ENCODE measurements at places on chromosomes 7 and 10. TPM values are rescaled to one million over a fixed set of nuclear protein-coding genes. Genes with fewer than 3 reads are reported as not detected.

Gene IQUB
- 0.05 TPM for total RNA-seq

Gene FAM170B
- total RNA-seq, result not detected

Gene OR2A5
- not detected for total RNA-seq

Gene NRP1
- total RNA-seq, result 85.0 TPM

Gene TMEM196
- total RNA-seq, result not detected

Gene CTAGE15
- total RNA-seq, result not detected

Gene TLL2
- total RNA-seq, result 0.09 TPM

Gene TMEM229A
- not detected for total RNA-seq

Gene NKX6-2
- 0.27 TPM for total RNA-seq

Gene SHLD2
- total RNA-seq, result 23.9 TPM

Gene RAB18
- total RNA-seq, result 77.8 TPM

Gene REEP3
- total RNA-seq, result 17.9 TPM

Gene LEP
- not detected for total RNA-seq

Gene STEAP2
- total RNA-seq, result 4.7 TPM

Gene CYP26A1
- total RNA-seq, result 2.9 TPM

Gene KAZALD1
- total RNA-seq, result 2.7 TPM

Gene PCDH15
- total RNA-seq, result not detected

Gene NEUROD6
- total RNA-seq, result not detected

Gene WDFY4
- total RNA-seq, result not detected

Gene CHST3
- total RNA-seq, result 43.0 TPM

Gene GPR146
- 1.9 TPM for total RNA-seq

Gene TMEM26
- total RNA-seq, result 0.07 TPM

Gene DENND2A
- 0.38 TPM for total RNA-seq

Gene HOXA10
- total RNA-seq, result 6.8 TPM

Gene DBF4
- 27.4 TPM for total RNA-seq

Gene AKR1C3
- 1,217 TPM for total RNA-seq

Gene HMX3
- total RNA-seq, result not detected

Gene ZFYVE27
- 27.1 TPM for total RNA-seq

Gene CALML5
- not detected for total RNA-seq

Gene SPDYE1
- not detected for total RNA-seq

Gene PIP
- 0.18 TPM for total RNA-seq

Gene SYNPO2L
- total RNA-seq, result not detected

Gene SP8
- not detected for total RNA-seq

Gene SPDYE2B
- not detected for total RNA-seq

Gene PRKAR2B
- 3.0 TPM for total RNA-seq

Gene SPDYE8
- not detected for total RNA-seq

Gene CSTF2T
- 18.1 TPM for total RNA-seq

Gene RARRES2
- total RNA-seq, result not detected

Gene MEOX2
- not detected for total RNA-seq

Gene TMEM130
- total RNA-seq, result 0.26 TPM

Gene STRIP2
- total RNA-seq, result 7.0 TPM

Gene GRM8
- total RNA-seq, result not detected

Gene ACTL6B
- not detected for total RNA-seq

Gene HOXA2
- total RNA-seq, result 0.84 TPM

Gene PTPN20
- 4.3 TPM for total RNA-seq

Gene ELOVL3
- 0.30 TPM for total RNA-seq

Gene OR6V1
- not detected for total RNA-seq

Gene HDAC9
- 0.17 TPM for total RNA-seq

Gene ASZ1
- not detected for total RNA-seq

Gene FKBP6
- not detected for total RNA-seq

Gene CFAP69
- 2.5 TPM for total RNA-seq

Gene SRRM3
- 10.0 TPM for total RNA-seq

Gene RELN
- total RNA-seq, result 0.01 TPM

Gene ZNHIT1
- 107 TPM for total RNA-seq

Gene DLX5
- not detected for total RNA-seq

Gene ZNF862
- total RNA-seq, result 2.2 TPM
